Sigmoid colon (tissue), 7 donors: ENCODE measurements at places on chromosomes 12 and 14. TPM values are rescaled to one million over a fixed set of nuclear protein-coding genes. Genes with fewer than 3 reads are reported as not detected.

DNA sequence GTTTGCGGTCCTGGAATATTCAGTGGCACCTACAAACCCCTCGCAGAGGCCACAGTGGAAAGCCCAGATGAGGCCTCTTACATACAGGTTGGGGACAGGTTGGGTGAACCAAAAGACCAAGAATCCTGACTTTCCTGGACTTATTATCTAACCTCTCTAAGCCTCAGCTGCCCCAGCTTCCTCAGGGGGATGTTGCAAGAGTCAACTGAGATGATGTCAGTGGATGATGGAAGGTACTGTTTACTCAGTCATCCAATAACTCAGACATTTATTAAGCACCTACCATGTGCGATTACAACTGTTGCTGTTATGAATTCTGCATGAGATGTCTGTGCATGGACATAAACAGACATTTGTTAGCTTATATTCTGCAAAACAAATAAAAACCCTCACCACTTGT is 72.8 kb downstream of the RFX4 start:
- H3K36me3 ChIP-seq: no peaks in the 10 kb centered on the region
- H3K27me3 ChIP-seq: no peaks in the 10 kb centered on the region
- H3K4me1 ChIP-seq: no peaks in the 10 kb centered on the region
- no peak for DNase-seq

Gene PFKM
- total RNA-seq: 66.7 TPM

Gene ACRBP
- 1.2 TPM for total RNA-seq

Gene AQP2
- not detected for total RNA-seq

- H3K36me3 ChIP-seq: no peaks in the 10 kb centered on the region
- DNase-seq: no peak
- no peaks in the 10 kb centered on the region for H3K27me3 ChIP-seq
- H3K27ac ChIP-seq: no peak overlapping the region
- H3K4me3 ChIP-seq: no peak overlapping the region
Observed at GRCh38 chr14:90475298-90475697, 78.5 kb downstream of the CALM1 start.

- peaks cover 3% of the 10 kb centered on the region for H3K36me3 ChIP-seq
- H3K27me3 ChIP-seq: no peaks in the 10 kb centered on the region
- H3K27ac ChIP-seq: peak overlapping the region; percentile 51
- H3K4me3 ChIP-seq: no peak overlapping the region
- DNase-seq: no peak
- peaks cover 30% of the 10 kb centered on the region for H3K4me1 ChIP-seq
Observed at GRCh38 chr12:116718655-116719454, 19.0 kb downstream of the SPRING1 start.

Gene FAM90A1
- 0.28 TPM for total RNA-seq

GRCh38 chr12:51721282-51721940 is 127.1 kb downstream of the FIGNL2 start:
- H3K4me3 ChIP-seq: peak overlapping the region; percentile 25
- peaks cover 9% of the 10 kb centered on the region for H3K4me1 ChIP-seq
- H3K27me3 ChIP-seq: no peaks in the 10 kb centered on the region
- H3K36me3 ChIP-seq: no peaks in the 10 kb centered on the region
- DNase-seq: peak; percentile 70
- H3K27ac ChIP-seq: no peak overlapping the region

- H3K4me3 ChIP-seq: no peak overlapping the region
- H3K36me3 ChIP-seq: no peaks in the 10 kb centered on the region
- no peak overlapping the region for H3K27ac ChIP-seq
- no peaks in the 10 kb centered on the region for H3K27me3 ChIP-seq
Observed at GRCh38 chr12:49893753-49894750, 9.6 kb downstream of the FAIM2 start.

DNA sequence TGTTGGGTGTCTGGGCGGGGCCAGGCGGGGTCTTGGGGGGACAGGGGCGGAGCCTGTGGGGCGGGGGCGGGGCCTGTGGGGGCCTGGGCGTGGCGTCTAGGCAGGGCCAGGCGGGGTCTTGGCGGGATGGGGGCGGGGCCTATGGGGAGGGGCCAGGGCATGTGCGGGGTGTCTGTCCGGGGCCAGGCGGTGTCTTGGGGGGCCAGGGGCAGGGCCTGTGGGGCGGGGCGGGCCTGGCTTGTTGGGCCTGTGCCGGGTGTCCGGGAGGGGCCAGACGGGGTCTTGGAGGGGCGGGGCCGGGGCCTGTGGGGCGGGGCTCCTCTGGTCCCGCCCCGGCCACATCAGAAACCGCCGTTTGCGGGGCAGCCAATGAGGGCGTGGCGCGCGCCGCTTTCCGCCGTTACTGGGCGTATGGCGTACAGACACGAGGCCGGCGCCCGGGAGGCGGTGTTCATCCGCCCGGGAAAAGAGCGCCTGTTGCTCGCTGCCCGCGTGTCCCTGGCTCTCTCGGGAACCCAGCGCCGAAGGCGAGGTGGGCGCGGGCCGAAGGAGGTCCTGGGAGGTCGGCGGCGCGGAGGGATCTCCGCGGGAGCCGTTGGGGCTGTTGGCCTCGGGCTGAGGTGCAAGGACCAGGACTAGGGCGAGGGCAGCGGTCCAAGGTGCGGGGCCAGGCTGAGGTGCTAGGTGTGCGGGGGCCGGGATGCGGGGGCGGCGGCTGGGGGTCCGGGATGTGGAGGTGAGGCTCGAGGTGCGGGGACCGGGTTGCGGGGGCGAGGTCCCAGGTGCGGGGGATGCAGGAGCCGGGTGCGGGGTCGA is at the start of gene PIWIL1:
PIWIL1 (plus strand) TSS at position 400 of the 816 bp plus-strand sequence. CDS start 4,705 bp downstream, outside the sequence.
- no peak within 1 kb of the TSS for H3K4me3 ChIP-seq
- peaks cover 45% of the 10 kb centered on the region for H3K27me3 ChIP-seq
- no peak within 1 kb of the TSS for H3K27ac ChIP-seq
- DNase-seq: no peak

GRCh38 chr12:127162307-127162706 is 1104.7 kb upstream of the TMEM132C start:
- H3K4me3 ChIP-seq: no peak overlapping the region
- no peak for DNase-seq
- no peaks in the 10 kb centered on the region for H3K4me1 ChIP-seq

Gene PRR13
- total RNA-seq: 68.1 TPM

GRCh38 chr12:50785406-50786001 is 21.6 kb downstream of the ATF1 start:
- H3K4me1 ChIP-seq: peaks cover 9% of the 10 kb centered on the region
- H3K36me3 ChIP-seq: no peaks in the 10 kb centered on the region
- no peak for DNase-seq
- no peaks in the 10 kb centered on the region for H3K27me3 ChIP-seq
- no peak overlapping the region for H3K27ac ChIP-seq

Gene CIDEB
- 9.5 TPM for total RNA-seq

DNA sequence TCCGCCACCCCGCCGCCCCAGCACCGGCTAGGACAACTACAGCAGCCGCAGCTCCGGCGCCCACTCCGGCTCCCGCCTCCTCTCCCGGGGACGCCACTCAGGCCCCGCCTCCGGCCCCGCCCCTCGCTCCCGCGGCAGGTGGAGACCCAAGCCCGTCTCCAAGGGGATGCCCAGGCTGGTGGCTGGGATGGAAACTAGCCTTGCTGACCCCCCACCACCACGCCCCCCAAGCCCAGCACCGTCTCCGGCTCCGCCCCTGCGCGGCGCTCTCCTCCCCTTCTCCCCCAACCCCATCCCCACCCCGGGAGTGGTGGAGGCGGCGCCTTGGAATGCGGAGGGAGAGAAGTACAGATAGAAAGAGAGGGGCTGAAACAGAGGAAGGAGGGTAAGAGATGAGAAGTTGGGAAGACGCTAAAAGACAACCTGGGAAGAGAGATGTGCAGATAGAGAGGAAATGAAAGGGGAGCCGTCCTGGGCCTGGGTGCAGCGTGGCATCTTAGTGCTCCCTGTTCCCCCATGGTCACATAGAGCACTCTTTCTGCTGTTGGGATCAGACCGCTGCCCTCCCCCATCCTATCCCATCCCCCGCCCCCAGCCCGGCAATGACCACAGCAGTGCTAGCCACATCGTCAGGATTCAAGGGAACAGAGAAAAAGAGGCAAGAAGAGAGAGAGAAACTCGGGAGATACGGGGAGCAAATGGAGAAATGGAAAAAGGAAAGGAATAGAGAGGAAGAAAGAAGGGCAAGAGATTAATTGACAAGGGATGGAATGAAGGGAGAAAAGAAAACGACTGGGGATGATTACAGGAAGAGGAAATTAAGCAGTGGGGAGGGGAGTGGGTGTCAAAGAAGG is at the start of gene ITGA7:
ITGA7 (minus strand) TSS at position 64 of the 854 bp plus-strand sequence. CDS start 222 bp downstream, outside the sequence.
- peak; percentile 92 for DNase-seq
- H3K27me3 ChIP-seq: no peaks in the 10 kb centered on the region
- H3K4me3 ChIP-seq: peak within 1 kb of the TSS; percentile 81

Gene TAS2R10
- total RNA-seq: 0.33 TPM

Gene HOXC12
- total RNA-seq: not detected

Gene PSMC1
- total RNA-seq: 144 TPM

Gene SAMD15
- total RNA-seq: 0.36 TPM

Gene TAS2R7
- not detected for total RNA-seq

DNA sequence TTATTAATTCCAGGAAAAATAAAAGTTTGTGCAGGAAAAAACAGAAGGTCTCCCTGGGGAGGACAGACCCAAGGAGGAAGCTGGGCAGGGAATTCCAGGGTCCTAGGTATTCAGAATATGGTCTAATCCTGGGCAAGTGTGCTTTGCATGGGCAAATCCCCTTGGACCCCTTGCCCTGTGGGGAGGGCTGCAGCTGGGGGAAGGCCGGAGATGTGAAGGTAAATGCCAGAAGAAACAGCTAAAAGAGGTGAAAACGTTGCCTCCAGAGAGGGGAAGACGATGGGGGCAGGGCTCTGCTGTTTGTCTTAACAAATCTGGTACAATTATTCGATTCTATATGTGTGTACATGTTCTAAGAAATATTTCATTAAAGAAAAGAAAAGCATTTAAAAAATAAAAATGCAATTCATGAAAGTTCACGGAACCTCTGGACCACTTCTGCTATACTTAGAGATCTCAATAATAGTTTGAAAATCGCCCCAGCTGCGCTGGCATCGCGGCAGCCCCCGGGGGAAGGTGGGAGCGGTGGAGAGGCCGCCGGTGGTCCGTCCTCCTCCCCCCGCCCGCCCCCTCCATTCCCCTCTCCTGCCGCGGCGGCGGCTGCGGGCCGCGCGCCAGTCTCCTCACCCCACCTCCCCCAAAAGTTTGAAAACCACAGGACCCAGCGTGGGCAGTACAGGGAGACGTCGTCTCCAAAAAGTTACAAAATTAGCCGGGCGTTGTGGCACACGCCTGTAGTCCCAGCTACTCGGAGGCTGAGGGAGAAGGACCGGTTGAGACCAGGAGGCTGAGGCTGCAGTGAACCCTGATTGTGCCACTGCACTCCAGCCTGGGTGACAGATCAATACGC is 1.5 kb upstream of the PRPF40B start:
- no peaks in the 10 kb centered on the region for H3K27me3 ChIP-seq
- no peaks in the 10 kb centered on the region for H3K36me3 ChIP-seq
- peak overlapping the region; percentile 90 for H3K27ac ChIP-seq
- DNase-seq: no peak
- H3K4me3 ChIP-seq: peak overlapping the region; percentile 61

Gene CCDC38
- total RNA-seq: not detected

Gene SLC25A47
- total RNA-seq: not detected

- H3K36me3 ChIP-seq: no peaks in the 10 kb centered on the region
- peaks cover 7% of the 10 kb centered on the region for H3K4me1 ChIP-seq
- no peak for DNase-seq
- no peaks in the 10 kb centered on the region for H3K27me3 ChIP-seq
Observed at GRCh38 chr12:21718944-21719650, 55.4 kb downstream of the KCNJ8 start.

DNA sequence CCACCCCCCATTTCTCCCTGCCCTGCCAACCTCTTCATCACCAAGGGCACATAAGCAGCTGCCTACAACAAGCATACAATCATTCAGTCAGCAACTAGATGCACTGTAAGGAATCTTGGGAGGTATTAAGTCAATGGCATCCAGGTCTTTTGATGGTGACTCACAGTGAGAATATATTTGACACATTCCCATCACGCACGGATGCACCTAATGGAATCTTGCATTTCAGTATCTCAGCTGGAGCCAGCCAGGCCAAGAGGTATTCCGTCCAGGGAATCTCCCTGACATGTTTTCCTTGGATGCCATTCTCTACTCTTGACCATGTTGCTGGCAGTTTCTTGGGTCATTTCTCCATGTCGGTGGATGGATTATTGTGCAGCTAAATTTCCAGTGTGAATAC is 73.9 kb upstream of the CAPRIN2 start:
- no peak overlapping the region for H3K27ac ChIP-seq
- DNase-seq: no peak
- no peak overlapping the region for H3K4me3 ChIP-seq
- H3K36me3 ChIP-seq: no peaks in the 10 kb centered on the region
- no peaks in the 10 kb centered on the region for H3K4me1 ChIP-seq

Gene LMNTD1
- not detected for total RNA-seq

- H3K4me1 ChIP-seq: no peaks in the 10 kb centered on the region
- no peak for DNase-seq
- H3K27ac ChIP-seq: no peak overlapping the region
- H3K27me3 ChIP-seq: no peaks in the 10 kb centered on the region
Observed at GRCh38 chr14:30443368-30444007, 115.5 kb upstream of the G2E3 start.

- H3K27ac ChIP-seq: no peak overlapping the region
- no peaks in the 10 kb centered on the region for H3K36me3 ChIP-seq
- H3K4me1 ChIP-seq: no peaks in the 10 kb centered on the region
Observed at GRCh38 chr14:96581902-96582301, 79.7 kb downstream of the PAPOLA start.

Gene CCDC196
- not detected for total RNA-seq

GRCh38 chr12:54028314-54029201 is at the start of gene HOXC6:
HOXC6 (plus strand) TSS chr12:54028440; CDS start chr12:54028522, 82 bp downstream.
- peaks cover 100% of the 10 kb centered on the region for H3K27me3 ChIP-seq
- H3K36me3 ChIP-seq: no peaks in the 10 kb centered on the region
- H3K4me1 ChIP-seq: peaks cover 30% of the 10 kb centered on the region
- H3K27ac ChIP-seq: no peak within 1 kb of the TSS
- no peak for DNase-seq

Gene FGF6
- total RNA-seq: not detected

DNA sequence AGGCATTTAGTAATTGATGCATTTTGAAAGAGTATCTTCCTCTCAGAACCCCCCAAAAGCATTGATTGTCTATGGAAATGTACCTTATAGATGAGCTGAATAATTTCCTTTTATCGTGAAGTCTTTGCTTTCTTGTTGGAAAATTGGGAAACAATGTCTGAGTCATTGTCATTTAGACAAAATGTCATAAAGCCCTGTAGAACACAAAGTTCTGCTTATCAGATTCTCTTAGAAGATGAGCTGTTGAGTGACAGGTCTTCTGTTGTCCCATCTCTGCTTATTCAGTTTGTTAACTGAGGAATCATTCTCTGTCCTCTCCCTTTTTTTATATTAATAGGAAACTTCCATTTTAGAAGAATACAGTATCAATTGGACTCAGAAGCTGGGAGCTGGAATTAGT is 22.9 kb downstream of the MAPKAPK5 start:
- peaks cover 4% of the 10 kb centered on the region for H3K36me3 ChIP-seq
- no peak overlapping the region for H3K27ac ChIP-seq
- no peaks in the 10 kb centered on the region for H3K4me1 ChIP-seq
- DNase-seq: no peak
- H3K4me3 ChIP-seq: no peak overlapping the region

DNA sequence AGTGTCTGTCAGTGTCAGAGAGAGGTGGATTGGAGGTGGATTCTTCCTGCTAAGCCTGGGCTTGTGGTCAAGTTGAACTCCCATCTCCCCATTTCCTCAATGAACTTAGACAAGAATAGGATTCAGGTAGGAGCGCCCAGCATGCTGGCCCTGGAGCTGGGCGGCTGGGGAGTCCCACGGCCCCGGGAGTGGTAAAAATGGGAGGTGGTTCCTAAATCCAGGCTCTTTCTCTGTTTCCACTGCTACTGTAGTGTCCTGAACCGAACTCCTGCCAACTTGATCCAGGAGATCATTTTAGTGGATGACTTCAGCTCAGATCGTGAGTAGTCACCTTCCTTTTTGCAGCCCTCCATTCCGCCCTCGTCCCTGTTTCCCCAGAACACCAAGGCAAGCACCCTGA is 65.1 kb downstream of the GALNT16 start:
- H3K27me3 ChIP-seq: no peaks in the 10 kb centered on the region
- no peaks in the 10 kb centered on the region for H3K36me3 ChIP-seq
- H3K27ac ChIP-seq: no peak overlapping the region
